NCI-H1436 treated with DMSO at 0.1 percent for 48 hours (cell line): ENCODE measurements at places on chromosomes 3 and 15.

- DNase-seq = no peak
Observed at GRCh38 chr3:158663246-158663645, 9.2 kb downstream of the LXN start.

- no peak for DNase-seq
Observed at GRCh38 chr15:77527164-77527778, 105.4 kb downstream of the LINGO1 start.

GRCh38 chr3:88610820-88611219 is 461.1 kb downstream of the C3orf38 start:
- DNase-seq = no peak

- DNase-seq = no peak
Observed at GRCh38 chr3:143726727-143727126, 121.5 kb downstream of the SLC9A9 start.

DNA sequence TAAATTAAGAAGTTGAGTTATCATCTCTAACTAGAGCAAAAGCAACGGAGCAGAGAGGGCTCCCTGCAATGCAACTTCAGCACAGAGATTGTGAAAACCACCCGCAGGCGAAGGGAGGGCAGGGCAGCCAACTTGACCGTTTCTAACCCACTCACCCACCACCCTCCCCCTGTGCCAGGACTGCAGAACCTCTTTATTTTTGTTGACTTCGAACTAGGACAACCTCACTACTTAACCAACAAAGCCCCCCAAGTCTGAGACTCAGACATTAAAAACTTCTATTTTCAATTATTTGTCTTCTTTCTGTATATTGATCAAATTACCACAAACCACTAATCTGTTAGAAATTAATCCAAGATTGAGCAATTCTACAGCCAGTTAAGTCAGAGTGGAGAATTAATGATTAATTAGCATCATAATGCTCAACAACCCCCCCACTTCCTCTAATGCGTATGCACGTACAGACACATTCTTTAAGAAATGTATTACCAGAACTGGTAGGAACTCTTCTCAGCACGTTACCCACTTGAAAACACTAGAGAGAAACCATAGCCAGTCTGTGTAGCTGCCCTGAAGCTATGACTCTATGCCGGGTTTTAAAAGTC is 2.0 kb downstream of the MGLL start:
- DNase-seq = no peak

GRCh38 chr3:16600780-16601536 is 4.3 kb downstream of the DAZL start:
- no peak for DNase-seq

DNA sequence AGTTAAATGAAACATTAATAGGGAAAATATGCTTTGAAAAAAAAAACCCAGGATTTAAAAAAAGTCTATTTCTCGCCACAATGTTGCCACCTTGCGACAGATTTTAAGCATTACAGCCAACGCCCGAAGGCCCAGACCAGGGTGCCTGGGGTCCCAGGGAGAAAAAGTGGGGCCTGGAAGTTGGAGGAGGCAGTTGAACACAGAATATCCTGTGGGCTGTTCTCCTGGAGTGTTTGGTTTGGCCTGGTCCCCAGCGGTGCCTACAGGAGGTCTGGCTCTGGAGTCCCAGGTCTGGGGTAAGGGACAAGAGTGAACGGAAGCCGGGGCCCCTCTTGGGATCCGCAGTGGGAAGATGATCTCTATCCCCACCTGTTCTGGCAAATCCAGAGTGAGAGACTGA is 3.4 kb downstream of the RNU6-1 start:
- no peak for DNase-seq

GRCh38 chr3:176896640-176897039 is 300.6 kb downstream of the TBL1XR1 start:
- DNase-seq = no peak

- DNase-seq = no peak
Observed at GRCh38 chr3:154223519-154223918, 100.8 kb downstream of the DHX36 start.

DNA sequence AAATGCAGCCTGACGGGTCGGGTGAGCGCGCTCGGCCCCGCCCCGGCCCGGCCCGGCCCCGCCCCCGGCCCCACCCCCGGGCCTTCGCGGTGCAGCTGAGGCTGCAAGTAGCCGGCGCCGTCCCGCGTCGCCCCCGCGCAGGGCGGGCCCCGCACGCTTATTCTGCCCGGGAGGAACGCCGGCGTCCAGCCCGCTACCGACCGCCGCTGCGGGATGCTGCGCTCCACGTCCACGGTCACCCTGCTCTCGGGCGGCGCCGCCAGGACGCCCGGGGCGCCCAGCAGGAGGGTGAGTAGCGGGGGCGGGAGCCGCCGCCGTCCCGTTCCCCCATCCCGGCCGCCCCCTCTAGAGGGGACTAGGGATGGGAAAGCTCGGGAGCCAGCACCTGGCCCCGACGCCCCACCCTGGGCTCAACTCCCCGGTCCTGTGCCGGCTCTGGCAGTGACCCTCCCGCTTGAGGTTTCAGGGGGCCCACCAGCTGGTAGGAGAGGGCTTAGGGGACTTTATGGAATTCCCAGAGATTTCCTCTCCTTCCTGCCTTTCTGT is at the start of gene MYZAP:
MYZAP (plus strand) TSS at position 83 of the 546 bp plus-strand sequence; CDS start at position 214, 131 bp downstream.
- DNase-seq = no peak

DNA sequence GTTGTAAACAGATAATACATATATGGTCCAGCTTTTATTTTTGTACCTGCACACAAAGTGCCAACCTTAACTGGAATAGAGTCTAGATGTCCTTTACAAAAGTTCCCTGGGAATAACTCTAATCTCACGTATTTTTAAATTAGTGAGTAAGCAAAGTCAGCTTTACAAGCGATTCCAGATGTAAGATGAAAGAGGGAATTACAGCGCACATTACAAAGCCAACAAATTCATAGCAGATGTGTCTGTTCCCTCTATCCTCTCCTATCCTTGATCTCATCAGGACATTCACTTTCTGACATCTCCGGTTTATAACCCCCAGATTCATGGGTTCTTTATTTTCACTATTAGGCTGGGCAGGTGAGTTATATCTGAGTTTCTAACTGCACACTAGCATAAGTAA is 406.8 kb upstream of the ZNF385D start:
- no peak for DNase-seq

DNA sequence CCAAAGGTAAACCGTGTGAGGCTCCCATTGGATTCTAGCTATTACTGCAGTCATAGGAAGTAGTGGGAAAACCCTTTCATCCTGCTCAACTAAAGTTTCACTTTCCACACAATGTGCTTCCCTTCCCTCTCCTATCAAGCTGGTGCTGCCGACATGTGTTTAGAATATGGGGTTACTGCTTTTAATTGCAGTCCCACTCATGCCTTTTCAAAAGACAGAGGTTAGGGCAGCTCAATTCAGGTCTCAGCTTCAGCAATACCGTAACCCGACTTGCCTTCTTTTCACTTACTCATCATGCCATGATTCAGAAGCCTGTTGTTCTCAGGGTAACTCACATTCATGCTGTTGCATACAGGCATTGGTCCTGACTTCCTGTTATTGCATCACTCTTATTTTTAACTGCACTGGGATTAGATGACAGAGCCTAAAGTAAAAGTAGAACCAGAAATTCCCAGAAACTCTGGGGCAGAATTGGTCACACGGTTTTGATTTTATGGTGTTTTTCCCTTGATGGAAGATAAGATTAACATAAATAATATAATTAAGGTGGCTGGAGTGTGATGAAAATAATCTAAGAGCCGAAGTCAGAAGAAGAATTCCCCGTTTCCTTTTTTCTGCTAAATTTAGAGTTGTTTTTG is 45.7 kb downstream of the C2CD4B start:
- DNase-seq = no peak

DNA sequence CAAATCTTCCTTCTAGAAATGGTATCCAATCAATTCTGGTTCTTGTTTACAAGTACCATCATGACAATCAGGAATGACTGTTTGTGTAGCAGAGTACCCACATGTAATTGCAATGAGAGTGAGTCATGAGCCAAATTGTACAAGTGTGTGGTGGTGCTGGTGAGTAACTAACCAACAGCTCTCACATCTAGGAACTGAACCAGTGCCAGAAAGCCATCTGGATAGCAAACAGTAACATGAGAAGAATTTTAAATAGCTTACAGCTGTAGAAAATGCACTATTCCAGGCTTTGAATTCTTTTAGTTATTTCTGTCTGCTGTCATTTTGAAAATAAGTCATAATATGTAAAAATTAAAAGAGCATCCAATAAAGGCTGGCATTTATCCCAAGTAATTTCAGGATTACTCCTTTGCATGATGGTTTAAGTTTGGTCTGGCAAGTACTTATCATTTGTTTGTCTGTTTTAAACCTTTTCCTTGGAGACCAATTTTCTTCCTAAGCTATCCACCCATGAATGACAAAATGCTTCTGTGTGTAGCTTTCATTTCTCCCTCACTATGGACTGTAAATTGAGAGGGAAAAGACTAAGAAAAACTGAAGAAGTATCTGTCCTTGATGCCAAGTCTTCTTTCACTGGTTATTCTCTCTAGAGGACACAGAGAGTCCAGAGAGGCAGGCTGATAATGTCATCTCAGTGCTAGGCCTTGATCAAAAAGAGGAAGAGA is 60.0 kb downstream of the PIK3CB start:
- DNase-seq = peak; percentile 99

DNA sequence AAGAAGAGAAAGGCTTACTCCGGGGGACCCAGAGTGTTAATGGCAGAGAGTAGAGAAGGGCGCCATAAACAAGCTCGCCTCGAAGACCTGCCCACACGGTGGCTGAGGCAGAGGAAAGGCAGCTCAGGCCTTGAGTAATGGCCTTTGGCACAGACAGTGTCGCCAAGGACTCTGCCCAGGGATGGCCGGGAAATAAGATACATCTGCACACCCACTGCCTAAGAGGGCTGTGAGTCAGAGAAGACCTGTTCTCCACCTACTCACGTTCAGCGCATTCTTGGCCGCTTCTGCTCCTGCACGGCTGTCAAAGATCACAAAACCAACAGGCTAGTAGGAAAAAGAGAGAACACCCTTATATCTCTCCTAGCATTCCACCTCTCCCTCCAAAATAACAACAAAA is 26.2 kb downstream of the RBPMS2 start:
- DNase-seq = no peak

DNA sequence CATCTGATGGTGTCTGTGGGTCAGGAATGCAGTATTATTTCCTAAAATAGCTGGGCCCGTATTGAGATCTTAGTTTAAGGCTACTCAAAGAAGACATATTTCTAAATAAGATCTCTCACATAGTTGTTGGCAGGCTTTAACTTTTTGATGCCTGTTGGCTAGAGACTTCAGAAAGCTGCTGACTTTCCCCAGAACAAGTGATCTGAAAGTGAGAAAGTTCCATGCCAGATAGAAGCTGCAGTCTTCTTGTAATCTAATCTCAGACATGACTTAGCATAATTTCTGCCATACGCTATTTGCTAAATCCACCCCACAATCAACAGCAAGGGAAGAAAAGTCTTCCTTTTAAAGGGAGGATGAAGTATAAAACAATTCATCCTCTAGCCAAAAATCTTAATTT is 867.1 kb downstream of the IGSF11 start:
- DNase-seq = no peak

GRCh38 chr15:45664451-45664850 is 29.6 kb downstream of the SQOR start:
- no peak for DNase-seq

GRCh38 chr3:84601303-84601702 is 357.5 kb upstream of the CADM2 start:
- DNase-seq = no peak

DNA sequence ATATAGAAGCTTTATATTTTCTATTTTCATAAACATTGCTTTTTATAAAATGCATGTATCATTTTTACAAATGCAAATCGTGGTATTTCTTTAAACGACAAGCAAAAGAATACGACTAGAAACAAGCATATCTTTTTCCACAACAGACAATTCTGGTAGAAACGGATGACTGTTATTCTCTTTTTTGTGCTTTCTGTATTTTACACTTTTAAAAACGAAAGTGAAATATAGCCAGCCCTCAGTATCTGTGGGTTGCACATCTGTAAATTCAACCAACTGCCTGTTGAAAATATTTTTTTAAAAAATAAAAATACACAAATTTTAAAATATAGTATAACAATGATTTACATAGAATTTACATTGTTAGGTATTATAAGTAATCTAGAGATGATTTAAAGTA is 61.3 kb downstream of the PRTG start:
- no peak for DNase-seq

- DNase-seq = no peak
Observed at GRCh38 chr15:100735129-100736053, 133.0 kb downstream of the ASB7 start.

GRCh38 chr3:7821858-7822257 is 679.8 kb upstream of the LMCD1 start:
- no peak for DNase-seq

GRCh38 chr3:128280481-128281052 is 127.3 kb downstream of the EEFSEC start:
- DNase-seq = no peak

- DNase-seq = no peak
Observed at GRCh38 chr3:29827756-29828155, 546.9 kb downstream of the RBMS3 start.

- DNase-seq = no peak
Observed at GRCh38 chr3:119555309-119555735, 4.1 kb downstream of the CD80 start.

- DNase-seq = no peak
Observed at GRCh38 chr3:114619771-114620170, 325.9 kb downstream of the TIGIT start.

GRCh38 chr15:33048255-33048654 is 146.3 kb downstream of the FMN1 start:
- no peak for DNase-seq

GRCh38 chr3:64098670-64099069 is 75.4 kb upstream of the PSMD6 start:
- no peak for DNase-seq

GRCh38 chr3:188747489-188747888 is 424.3 kb upstream of the TPRG1 start:
- DNase-seq = no peak

GRCh38 chr3:135137296-135137695 is 342.2 kb downstream of the EPHB1 start:
- DNase-seq = no peak
